ENCODE measurements at places on chromosomes 2 and 18.
A peak's percentile ranks its signal among the peaks of the same experiment; 100 is the strongest.

DNA sequence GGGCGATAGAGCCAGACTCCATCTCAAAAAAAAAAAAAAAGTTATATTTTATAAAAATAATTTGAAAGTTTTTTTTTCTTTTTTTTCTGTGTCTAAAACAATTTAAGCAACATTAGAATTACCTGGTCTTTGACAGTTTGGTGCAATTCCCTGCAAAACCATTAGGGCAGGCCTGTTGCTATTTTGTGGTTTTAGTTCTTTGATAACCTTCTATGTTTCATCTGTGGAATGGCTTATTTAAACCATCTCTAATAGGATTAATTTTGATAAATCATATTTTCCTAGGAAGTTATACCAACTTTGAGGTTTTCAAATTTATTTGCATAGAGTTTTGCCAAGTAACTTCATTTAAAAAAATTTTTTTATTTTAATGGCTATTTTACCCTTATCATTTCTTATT, 141.2 kb upstream of the TWIST2 start:
- DNase-seq: no peak

GRCh38 chr2:186599186-186599778, 9.4 kb downstream of the ITGAV start:
- DNase-seq: no peak

- DNase-seq: no peak
Measured at GRCh38 chr2:159051133-159051532, 82.7 kb downstream of the TANC1 start.

GRCh38 chr2:126513033-126513432, 142.9 kb upstream of the GYPC start:
- DNase-seq: no peak

GRCh38 chr2:73163483-73164367, 38.6 kb upstream of the NOTO start:
- DNase-seq: peak; percentile 44

DNA sequence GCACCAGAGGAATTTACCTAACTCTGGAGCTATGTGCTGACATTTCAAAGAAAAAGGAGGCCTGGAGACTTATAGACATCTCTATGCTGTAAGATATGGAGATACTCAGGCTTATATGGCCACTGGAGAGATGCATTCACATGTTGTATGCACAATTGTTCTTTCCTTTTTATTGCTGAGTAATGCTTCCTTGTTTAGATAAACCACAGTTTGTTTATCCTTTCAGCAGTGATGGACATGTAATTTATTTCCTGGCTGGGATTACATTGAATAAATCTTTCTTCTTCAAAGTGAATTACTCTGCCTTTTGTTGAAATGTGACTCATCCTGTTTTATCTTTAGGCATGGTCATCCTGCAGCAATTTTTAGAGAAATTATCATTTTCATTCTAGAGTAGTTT, 716.7 kb upstream of the GCFC2 start:
- no peak for DNase-seq

DNA sequence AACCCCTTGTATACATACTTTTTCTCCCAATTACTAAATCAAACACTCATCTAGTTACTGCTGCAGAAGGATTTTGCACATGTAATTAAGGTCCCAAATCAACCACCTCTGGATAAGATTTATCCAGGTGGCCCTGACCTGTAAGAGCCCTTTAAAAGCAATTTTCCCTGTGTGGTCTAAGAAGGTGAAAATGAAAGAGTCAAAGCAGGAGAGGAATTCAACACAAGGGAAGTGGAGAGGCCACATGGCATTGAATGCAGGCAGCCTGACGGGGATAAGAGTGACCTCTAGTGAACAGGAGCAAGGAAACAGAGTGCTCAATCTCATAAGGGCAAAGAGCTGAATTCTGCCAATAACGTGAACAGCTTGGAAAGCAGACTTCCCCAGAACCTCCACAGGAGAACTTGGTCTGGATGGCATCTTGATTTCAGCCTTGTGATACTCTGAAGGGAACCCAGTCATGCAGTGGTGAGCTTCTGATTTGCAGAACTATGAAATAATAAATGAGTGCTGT, 27.2 kb downstream of the PPP3R1 start:
- no peak for DNase-seq

DNA sequence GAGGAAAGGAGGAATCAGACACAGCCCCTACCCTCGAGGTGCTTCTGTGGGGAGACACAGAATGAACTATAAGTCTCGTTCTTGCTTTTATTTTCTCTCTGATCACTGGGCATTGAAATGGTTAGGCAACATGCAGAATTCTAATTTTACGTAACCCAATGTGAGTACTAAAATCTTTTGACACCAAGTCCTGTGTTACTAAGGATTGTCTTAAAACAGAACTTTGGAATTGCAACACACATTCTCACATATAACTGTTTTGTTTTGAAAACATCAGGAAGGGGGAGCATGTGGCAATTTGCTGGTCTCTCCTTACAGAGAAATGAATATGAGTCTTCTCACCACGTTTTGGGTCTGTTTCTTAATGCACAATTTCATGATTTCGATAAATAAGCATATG, 23.6 kb upstream of the SULT1C4 start:
- no peak for DNase-seq

DNA sequence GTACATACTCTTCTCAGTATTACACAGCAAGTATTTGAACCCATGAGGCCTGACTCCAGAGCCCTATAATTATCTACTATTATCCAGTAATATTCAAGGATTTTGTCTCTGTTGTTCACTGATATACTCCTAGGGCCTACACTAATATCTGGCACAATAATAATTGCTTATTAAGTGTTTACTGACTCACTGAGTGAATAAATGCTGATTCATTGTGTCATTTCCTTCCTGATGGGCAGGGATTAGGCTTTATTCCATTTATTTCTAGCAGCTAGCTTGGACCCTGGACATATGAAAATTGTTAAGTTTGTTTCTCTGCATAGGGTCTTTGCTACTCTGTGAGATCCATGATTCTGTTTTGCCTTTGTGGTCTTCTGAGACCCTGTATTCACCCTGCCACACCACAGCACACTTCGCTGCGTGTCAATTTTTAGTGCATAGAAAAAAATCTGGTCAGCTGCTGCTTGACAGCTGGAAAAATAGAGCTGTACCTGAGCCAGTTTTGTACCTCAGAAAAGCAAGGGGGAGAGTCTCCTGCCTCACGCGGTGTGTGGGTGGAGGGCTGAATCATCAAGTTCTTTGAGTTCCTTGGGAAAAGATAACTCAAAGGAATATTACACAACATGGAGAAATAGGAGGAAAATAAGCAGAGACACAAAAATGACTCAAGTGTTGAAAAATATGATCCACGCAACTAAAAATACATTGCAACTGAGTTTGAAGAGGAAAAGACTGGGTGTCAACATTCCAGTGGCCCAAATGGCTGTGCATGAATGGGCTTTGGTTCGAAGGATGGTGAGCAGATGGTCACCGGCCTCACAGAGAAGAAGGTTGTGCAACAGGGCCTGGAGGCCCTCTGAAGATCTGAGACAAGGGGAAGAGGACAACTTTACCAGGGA, 18.9 kb upstream of the DPP4 start:
- DNase-seq: no peak

DNA sequence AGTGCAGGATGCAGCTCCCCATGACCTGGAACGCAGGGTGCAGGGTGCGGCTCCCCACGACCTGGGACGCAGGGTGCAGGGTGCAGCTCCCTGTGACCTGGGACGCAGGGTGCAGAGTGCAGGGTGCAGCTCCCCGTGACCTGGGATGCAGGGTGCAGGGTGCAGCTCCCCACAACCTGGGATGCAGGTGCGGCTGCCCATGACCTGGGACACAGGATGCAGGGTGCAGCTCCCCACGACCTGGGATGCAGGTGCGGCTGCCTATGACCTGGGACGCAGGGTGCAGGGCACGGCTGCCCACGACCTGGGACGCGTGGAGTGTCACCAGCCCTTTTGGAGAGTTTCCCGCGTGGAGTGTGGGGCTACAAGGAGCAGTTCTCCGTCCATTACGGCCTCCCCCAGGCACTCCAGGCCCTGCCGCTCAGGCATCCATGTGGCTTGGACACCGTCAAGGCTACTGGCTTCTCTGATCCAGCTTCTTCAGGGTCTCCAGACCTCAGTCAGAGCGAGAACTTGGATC, 38.7 kb downstream of the PXDN start:
- DNase-seq: no peak

DNA sequence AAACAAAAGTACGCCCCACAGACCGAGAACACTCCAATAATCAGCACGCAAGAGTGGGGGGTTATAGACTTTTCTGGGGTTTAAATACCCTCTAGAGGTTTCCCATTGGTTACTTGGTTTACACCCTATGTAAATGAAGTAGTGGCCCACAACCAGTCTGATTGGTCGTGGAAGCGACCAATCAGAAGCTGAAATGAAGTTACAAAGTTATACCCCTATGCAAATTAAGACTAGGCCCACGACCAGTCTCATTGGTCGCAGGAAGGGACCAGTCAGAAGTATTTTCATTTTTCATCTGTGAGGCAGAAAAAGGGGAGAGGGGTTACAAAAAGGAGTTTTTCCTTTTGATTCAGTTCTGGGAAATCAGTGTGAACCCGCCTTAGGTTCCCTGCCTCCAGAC, 55.3 kb upstream of the YWHAQ start:
- no peak for DNase-seq

DNA sequence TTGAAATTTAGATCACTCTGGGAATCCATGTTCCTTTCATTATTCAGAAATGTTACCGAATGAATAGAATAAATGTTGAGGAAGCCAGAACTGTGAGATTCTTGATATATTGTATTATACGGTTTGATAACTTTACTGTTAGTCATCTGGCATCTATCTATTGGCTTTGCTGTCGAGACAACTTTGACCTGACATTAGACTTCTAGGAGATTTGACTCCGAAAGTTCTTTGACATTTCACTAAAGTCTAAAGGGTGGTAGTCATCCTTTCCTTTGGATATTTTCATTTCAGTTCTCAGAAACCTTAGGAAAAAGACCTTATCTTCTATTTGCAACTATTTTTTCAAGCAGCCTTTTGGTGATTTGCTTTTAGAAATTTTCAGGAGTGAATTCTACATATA, 1.9 kb downstream of the BMPR2 start:
- DNase-seq: no peak

GRCh38 chr2:169095621-169096105, 26.3 kb downstream of the DHRS9 start:
- DNase-seq: no peak

DNA sequence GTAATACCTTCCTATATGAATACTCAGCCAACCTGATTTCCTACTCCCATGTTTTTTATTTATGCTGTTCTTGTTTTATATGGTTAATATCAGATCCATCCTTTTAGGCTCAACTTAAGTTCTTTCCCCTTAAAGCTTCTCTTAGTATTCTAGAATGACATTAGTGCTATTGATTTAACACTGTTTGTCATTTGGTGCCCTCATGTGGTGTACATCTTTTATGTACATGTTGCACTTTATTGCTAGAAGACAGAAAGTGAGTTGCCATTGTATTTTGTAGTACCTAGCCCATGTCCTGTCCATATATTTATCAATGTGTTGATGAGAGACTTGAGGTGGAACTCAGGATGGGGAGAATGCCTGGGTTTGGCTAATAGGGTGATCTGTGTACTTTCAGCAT, 2.5 kb downstream of the HTRA2 start:
- DNase-seq: no peak

- peak; percentile 34 for DNase-seq
Measured at GRCh38 chr2:133780099-133780996, 212.1 kb upstream of the NCKAP5 start.

DNA sequence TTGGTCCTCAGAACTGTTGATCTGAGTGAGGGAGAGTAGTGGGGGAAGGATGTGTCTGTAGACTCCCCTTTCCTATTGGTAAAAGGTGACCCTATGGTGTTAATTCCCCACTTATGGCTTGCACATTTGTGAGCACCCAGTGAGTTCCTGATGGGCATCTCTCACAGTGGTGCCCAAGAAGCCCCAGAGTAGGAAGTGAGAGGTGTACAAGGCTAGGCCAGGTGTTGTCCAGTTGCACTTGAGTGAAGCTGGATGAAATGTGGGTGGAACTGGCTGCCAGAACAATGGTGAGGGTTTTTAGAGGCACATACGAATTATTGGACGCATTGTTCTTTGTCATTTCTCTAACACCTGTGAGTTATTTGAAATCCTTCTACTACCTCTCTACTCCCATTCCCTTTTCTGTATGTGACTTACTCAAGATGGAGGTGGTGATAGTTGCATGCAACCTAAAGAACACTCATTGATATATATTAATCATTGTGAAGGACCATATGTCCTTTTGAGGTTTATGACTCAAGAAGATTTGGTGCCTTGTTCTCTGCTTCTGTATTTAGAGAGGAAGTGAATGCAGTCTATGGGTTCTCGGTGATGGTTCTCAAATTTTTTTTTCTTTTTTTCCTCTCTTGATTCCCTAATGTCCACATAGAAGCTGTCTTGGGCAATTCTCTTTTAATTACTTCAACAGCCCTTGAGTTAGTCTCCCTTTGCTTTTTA, 162.7 kb downstream of the FSHR start:
- DNase-seq: no peak

Measured in NCI-H2171 (cell line).